Choroid plexus epithelial cell (primary cell): ENCODE measurements at places on chromosomes 1 and 21.

GRCh38 chr1:112925015-112925414 lies 31.0 kb downstream of the SLC16A1 start:
- DNase-seq = no peak

GRCh38 chr1:67738401-67738800 lies 53.4 kb downstream of the GADD45A start:
- no peak for DNase-seq

DNA sequence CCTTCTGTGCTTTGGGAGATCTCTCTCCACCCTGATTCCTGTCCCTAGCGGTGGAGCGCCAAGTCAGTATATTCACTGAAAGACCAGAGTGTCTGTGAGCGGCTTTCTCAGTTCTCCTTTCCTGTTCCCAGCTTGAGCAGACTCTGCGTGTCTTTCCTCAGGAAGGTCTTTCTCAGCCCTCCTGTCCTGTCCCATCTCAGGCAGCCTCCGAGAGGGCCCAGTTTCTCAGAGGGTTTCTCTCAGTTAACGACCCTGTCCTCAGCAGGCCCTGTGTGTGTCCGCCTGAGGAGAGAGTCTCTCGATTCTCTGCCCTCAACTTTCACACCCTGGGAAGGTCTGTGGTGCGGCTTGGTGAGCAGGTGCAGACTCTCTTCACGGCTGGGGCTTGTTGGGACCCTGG lies 34.0 kb upstream of the CHIT1 start:
- DNase-seq = no peak

DNA sequence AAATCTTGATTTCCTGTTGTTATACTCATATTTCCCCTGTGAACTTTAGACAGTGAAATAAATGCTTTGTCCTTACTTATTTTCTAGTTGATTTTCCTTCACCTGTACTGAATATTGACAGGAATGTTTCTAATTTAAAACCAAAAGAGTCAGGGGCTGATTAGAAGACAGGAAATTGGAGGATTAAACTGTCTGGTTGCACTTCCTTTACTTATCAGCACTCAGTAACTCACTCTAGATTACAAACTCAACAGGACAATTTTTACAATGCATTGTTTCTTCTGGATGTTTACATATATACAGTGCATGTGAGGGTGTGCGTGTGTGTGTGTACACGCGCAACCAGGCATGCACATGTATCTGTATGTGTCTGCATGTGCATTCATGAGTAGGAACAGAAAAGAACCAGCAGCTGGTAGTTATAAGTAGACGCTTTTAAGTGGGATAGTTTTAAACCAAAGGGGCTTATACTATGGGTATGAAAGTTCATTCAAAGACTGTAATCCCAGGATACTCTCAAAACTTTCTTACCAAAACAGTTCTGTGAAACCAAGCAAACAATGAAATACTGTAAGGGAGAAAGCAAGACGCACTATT lies 212.0 kb upstream of the NFIA start:
- no peak for DNase-seq

GRCh38 chr1:160924791-160925651 lies 29.6 kb downstream of the ITLN2 start:
- no peak for DNase-seq

DNA sequence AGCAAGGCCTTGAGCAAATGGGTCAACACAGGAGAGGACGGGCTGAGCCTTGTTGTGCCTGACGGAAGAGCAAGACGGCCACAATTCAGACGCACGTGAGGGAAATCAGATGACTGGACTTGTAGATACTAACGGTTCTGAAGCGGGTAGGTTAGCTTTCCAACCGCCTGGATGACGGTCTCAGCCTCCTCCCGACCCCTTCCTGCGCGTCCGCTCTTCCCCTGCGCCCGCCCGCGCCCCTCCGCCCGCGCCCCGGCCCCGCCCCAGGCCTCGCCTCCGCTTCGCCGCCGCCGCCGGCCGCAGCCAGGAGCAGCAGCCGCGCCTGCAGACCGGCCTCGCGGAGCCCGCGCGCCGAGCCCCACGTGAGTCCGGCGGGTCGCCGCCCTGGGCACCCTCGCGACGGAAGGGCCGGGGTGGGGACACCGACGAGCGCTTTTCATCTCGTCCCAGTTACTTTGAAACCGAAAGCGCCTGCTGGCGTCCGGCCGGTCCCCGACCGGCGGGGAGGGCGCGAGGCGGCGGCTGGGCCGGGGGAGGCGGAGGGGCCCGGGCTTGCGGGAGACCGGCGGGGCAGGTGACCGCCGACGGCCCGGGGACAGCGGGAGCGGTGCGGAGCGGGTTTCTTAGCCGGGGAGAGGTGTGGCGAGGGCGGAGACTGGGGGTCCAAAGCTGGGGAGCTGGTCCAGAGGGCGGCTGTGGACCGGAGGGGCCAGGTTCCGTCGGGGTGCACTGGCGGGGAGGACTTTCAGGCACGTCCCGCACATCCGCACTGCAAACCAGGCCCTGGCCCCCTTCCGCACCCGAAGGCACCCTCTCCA lies at the start of gene TRAF5:
TRAF5 (plus strand) TSS at position 306 of the 818 bp plus-strand sequence. CDS start 26,407 bp downstream, outside the sequence.
- peak; percentile 64 for DNase-seq

DNA sequence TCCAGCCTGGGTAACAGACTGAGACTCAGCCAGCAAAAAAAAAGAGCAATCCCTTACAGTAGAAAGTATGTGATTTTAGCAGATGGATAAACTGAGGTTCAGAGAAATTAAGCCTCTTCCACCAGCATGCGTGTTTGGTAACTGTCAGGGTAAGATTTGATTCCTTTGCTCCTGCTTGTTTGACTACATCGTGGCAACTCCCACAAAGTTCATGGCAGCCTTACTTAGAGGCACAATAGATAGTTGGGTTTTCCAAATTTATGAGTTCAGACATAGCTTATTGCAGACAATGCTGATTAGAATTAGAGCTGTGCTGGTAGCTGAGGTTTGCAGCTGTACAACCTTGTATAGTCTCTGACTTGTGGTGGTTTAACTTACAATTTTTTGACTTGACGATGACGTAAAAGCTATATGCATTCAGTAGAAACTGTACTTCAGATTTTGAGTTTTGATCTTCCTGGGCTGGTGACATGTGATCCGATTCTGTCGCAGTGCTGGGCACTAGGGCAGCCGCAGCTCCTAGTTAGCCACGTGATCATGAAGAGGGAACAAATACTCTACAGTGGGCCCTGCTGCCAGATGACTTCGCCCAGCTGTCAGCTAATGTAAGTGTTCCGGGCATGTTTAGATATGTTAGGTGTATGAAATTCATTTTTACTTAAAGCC lies 167.8 kb downstream of the DHRS3 start:
- DNase-seq = no peak

GRCh38 chr1:65493802-65494201 lies 73.3 kb downstream of the LEPR start:
- peak; percentile 37 for DNase-seq

GRCh38 chr21:19276665-19277064 lies 873.1 kb upstream of the TMPRSS15 start:
- no peak for DNase-seq

DNA sequence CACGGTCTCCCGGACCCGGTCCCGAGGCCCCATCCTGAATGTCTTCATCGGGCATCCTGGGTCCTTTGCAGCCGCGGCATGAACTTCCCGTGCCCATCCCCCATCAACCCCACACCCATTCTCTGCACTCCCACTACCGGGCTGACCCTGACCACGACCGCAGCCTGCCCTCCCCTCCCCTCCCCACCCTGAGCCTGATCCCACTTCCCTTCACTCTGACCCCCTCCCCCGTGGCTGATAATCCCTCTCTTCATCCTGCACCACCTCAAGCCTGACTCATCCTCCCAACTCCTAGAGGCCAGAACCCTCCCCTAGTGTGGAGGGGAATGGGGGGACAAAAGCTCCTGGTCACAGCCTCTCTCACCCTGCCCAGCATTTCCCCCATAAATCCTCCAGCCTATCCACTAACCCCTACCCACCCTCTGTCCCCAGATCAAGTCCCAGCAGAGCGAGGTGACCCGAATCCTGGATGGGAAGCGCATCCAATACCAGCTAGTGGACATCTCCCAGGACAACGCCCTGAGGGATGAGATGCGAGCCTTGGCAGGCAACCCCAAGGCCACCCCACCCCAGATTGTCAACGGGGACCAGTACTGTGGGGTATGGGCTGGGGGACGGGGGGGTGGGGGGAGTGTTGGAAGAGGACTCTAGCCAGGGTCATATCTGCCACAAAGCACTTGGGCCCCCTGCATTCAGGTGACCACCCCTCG lies 602 bp downstream of the SH3BGRL3 start:
- DNase-seq = no peak

GRCh38 chr1:224047538-224047937 lies 66.4 kb upstream of the FBXO28 start:
- no peak for DNase-seq

GRCh38 chr1:226605318-226605950 lies 56.9 kb downstream of the STUM start:
- no peak for DNase-seq

GRCh38 chr1:210731193-210731592 lies 402.5 kb downstream of the HHAT start:
- no peak for DNase-seq

- no peak for DNase-seq
Observed at GRCh38 chr1:61439234-61439633, 285.7 kb downstream of the TM2D1 start.

- DNase-seq = no peak
Observed at GRCh38 chr1:22525211-22525610, 38.1 kb upstream of the EPHA8 start.

DNA sequence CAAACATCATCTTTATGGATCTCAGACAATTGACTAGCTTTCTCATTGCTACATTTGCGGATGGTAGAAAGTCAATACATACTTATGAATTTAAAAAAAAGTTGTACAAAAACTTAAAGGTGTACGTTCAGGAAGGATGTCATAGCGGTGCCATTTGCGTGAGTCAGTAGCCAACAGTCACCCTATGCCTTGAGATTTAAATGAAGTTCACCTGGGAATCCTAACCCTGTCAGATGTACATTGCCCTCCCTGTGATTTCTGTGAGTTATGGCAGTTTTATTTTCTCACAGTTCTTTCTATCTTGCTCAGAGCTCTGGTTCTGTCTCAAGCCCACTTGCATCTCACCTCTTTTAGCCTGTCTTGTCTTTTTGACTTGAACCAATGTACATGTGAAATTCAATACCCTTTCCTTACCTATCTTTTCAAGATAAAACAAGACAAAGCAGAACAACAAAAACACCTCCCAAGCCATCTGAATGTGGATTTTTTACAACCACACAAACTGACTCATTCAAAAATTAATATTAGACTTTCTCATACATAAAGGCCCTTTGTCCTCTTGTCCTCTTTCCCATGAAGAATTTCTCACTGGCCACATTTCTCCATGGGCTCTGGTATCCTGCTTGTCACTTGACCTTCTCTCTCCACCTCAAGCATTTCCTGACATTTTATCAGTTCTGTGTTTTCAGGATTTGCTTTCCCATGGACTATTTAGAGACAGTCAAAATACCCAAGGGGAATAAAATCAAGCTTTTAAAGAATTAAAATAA lies 25.3 kb upstream of the ZNF697 start:
- peak; percentile 51 for DNase-seq

DNA sequence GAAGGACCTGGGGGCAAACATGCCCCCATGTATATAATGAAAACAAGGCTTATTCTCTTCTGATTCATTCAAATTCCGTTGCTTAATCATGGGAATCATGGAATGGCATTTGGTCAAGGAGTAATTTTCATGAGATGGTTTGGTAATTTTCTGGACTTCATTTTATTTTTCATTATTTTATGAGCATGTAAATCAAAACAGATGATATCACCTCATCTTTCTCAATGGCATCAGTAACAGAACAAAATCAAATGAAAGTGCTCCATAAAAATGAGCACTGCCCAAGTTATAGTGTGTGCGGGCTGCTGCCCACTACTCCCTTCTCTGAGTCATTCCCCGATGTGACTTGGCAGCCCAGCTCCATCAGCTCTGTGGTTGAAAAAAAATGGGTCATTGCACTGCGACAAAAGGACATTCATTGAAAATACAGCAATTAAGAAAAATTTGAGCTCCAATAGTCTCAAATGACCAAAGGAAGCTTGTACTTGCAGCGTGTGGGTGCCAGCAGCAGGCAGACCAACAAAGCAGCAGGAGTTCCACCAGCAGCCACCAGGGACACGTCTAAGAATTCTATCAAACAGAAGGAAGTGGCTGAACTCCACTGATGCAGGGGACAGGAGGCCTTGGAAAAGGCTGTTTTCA lies 84.3 kb upstream of the VAV3 start:
- DNase-seq = peak; percentile 40

DNA sequence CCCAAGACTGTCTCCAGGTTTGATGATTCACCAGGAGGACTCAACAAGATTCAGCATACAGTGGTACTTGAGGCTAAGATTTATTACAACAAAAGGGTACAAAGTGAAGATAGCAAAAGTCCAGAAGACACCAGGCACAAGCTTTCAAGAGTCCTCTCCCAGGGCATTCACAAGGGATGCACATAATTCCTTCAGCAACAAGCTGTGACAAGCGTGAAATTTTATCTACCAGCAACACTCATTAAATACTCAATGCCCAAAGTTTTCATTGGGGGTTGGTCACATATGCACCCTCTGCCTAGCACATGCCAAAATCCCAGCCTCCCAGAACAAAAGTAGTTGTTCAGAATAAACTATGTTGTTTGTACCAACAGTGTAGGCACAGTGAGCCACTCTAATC lies 62.3 kb downstream of the PRKACB start:
- no peak for DNase-seq

- no peak for DNase-seq
Observed at GRCh38 chr1:54850069-54850730, 36.8 kb downstream of the DHCR24 start.

DNA sequence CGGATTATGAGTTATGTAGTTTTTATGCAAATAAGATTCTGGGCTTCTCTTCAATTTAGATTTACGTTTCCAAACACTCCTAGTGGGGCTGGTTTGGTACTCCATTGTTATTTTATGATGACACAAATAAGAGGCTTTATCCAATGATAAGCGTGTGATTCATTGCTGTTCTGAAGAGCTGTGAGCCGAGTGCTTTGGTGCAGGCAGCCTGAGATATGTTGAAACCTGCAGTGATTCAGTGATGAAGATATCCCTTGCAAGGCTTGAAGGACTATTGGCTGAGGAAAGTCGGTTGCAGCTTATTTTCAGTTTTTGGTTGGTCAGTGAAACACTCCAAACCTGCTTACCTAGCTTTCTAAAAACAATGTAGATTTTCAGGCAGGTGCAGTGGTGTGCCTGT lies 112.2 kb downstream of the RYR2 start:
- DNase-seq = peak; percentile 12

DNA sequence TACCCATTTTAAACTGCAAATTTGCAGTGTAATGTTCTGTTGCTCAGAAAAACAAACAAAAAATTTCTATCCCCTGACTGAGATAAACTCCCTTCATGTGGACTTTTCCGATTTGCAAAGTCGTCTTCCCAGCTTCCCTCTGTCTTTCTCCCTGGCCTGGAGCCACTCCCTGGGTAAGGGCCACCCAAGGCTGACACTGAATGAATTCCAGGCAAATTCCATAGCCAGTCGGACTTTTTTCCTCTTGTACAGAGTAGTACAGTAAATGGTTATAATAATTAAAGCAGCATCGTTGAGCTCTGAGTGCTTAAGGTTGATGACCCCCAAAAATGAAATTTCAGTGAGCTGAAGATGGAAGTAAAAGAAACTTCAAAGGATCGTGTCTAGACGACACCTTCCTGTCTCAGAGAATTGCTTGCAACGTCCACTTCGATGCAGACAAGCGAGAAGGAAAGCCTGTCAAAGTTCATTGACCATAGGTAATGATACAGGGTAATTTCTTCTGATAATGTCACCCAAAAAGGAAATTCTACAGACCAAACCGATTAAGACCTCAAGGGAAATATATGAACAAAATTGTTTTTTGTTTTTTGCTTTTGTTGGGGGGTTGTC lies 33.6 kb upstream of the LHX8 start:
- DNase-seq = no peak
